ENCODE measurements at places on chromosomes 7 and 10. TPM values are rescaled to one million over a fixed set of nuclear protein-coding genes. Genes with fewer than 3 reads are reported as not detected.

PIK3AP1 gene
- total RNA-seq: 49.0 TPM

STK32C gene
- total RNA-seq: 4.2 TPM

KNDC1 gene
- 0.94 TPM for total RNA-seq

STEAP2 gene
- 0.10 TPM for total RNA-seq

TUBAL3 gene
- not detected for total RNA-seq

DYNC1I1 gene
- total RNA-seq: 0.10 TPM

PLEKHS1 gene
- total RNA-seq: 0.21 TPM

CTAGE4 gene
- total RNA-seq: 2.0 TPM

PGAM2 gene
- 0.63 TPM for total RNA-seq

IGF2BP3 gene
- 13.7 TPM for total RNA-seq

CAV2 gene
- total RNA-seq: 4.1 TPM

GHRHR gene
- not detected for total RNA-seq

TFPI2 gene
- not detected for total RNA-seq

ATOH7 gene
- total RNA-seq: not detected

ENKUR gene
- 10.0 TPM for total RNA-seq

JCAD gene
- total RNA-seq: 0.10 TPM

ACHE gene
- 0.21 TPM for total RNA-seq

SUMF2 gene
- total RNA-seq: 79.3 TPM

MMS19 gene
- total RNA-seq: 30.2 TPM

HYAL4 gene
- total RNA-seq: not detected
